Stimulated activated CD4-positive, alpha-beta T cell treated with anti-CD3 and anti-CD28 coated beads, TNF-alpha, amount 100 ng/mL, for 1 hour (primary cell): ENCODE measurements at places on chromosomes 13 and 19.

- no peak for DNase-seq
Measured at GRCh38 chr13:77883328-77883727, 35.3 kb downstream of the EDNRB start.

GRCh38 chr13:96898212-96898611, 96.1 kb downstream of the OXGR1 start:
- DNase-seq, result no peak

GRCh38 chr13:70604448-70604847, 496.2 kb upstream of the KLHL1 start:
- no peak for DNase-seq

DNA sequence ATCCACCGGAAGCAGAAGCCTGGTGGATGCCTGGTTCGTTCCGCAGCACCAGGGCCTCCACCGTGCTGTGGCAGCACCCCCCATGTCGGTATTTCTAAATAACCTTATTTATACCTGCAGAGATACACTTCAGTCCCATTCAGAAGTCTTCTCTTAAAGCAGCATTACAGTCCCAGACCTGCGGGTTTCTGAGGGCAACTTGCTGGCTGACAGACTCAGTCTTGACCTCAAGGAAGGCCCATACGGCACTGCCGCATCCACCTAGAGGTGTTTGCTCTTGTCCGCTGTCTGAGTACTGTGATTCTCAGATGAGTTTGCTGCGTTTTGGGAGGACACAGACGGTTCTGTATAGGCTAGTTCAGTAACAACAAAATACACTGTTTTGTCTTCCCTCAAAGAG, 16.9 kb upstream of the TEX29 start:
- no peak for DNase-seq

GRCh38 chr13:56886398-56886797, 254.3 kb upstream of the PRR20A start:
- DNase-seq, result no peak

DNA sequence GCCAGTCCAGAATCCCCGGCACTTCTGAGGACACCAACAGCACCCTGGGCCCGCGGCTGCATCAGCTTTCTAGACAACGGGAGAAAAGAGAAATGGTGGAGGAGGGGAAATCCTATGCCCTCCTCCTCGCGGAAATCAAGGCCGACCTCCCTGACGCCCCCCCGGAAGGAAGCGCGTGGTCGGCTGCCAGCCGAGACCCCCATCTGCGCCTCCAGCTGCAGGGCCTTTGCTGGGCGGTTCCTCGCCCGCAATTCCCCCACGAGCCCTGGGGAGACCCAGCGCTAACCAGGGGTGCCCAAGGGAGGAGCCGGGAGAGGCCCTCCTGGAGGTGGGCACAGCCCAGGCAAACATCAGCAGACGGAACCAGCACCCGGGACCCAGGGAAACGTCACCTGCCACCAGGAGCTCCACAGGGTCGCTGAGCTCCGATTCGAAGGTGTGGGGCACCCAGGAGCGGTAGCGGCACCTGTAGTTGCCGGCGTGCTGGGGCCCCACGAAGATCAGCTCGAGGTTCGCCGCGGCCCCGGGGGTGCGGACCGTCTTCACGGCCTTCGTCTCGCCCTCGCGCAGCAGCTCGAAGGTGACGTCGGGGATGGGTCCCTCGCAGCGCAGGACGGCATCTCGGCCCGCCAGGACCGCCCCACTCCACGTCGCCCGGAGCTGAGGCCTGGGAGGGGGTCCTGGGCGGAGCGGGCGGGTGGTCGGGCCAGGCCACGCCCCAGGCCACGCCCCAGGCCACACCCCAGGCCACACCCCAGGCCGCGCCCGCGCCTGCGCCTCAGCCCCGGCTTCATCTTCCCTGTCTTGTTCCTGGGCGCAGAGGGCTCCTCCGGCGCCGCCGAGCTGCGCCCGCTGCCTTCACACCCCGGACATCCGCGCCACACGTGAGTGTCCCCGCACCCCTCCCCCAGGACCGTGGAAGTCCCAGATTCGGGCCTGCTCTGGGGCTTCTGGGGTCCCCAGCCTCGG, 6.0 kb downstream of the A1BG start:
- DNase-seq, result peak; percentile 47

- DNase-seq, result no peak
Measured at GRCh38 chr13:94813920-94814475, 101.7 kb upstream of the SOX21 start.

- DNase-seq, result no peak
Measured at GRCh38 chr13:23751195-23751594, 138.0 kb downstream of the MIPEP start.

DNA sequence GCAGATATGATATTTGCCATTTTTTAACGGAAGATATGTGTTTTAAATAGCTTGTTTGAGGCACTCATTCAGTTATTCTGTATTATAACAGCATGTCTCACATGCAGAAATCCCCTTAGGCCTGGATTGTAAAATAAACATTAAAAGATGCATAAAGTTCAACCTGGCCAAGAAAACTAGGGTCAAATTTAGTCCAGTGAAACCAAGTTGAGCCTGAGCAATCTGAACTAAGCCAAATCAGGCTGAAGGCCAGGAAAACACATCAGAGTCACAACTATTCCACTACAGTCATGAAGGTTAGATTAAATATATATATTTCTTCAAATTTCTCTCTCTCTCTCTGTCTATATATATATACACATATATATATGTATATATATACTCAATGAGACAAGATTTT, 504.8 kb downstream of the SLITRK1 start:
- DNase-seq, result no peak

DNA sequence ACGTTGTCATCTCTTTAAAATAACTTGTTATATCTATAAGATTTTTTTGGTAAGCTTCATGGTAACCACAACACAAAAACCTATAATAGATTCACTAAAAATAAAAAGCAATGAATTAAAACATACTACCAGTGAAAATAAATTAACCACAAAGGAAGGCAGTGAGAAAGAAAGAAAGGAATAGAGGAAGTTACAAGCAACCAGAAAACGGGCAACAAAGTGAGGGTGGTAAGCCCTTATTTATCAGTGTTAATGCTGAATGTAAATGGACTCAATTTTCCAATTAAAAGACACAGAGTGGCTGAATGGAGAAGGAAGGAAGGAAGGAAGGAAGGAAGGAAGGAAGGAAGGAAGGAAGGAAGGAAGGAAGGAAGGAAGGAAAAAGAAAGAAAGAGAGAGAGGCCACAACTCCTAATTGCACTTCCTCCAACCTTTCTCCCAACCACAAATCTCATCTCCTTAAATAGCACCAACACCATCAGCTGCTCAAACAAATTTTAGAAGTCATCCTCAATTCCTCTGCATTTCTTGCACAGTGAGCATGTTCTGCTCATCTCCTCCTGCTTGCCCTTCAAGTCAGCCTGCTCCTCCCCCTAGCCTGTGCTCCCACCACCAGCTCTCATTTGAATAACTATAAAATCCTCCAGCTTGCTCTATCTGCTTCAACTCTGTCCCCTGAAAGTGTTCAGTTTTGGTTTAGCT, 48.6 kb downstream of the CCNA1 start:
- no peak for DNase-seq

DNA sequence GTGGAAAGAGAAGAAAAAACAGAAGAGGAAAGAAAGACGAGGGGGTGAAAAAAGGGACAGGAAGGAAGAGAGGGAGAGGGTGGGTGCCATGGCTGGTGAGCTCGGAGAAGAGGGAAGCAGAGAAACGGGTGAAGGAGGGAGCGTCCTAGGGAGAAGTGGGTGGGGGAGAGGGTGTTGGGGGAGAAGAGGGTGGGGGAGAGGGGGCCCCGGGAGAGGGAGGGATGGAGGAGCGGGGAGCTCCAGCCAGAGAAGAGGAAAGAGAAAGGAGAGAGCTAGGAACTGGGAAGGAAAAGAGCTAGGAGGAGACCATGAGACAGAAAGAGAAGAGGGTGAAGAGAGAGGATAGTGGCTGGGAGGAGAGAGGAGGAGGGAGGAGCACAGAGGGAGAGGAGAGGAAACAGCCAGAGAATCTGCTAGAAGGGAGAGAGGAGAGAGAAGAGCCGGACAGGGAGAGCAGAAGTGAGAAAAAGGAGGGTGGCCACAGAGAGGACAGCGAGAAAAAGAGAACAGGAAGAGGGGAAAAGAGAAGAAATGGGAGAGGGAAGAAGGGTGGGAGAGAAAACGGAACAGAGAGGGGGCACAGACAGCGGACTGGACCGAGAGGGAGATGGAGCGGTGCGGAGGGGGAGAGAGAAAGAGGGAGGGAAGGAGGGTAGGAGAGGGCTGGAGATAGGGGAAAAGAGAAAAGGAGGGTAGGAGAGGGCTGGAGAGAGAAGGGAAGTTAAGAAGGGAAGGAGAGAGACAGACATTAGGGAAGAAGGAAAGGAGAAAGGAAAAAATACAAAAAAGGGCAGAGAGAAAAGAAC, 11.9 kb upstream of the GARIN5A start:
- DNase-seq, result no peak

- DNase-seq, result no peak
Measured at GRCh38 chr19:5934774-5935472, 20.9 kb downstream of the CAPS start.

- DNase-seq, result no peak
Measured at GRCh38 chr19:2044709-2045500, 6.1 kb downstream of the MKNK2 start.

DNA sequence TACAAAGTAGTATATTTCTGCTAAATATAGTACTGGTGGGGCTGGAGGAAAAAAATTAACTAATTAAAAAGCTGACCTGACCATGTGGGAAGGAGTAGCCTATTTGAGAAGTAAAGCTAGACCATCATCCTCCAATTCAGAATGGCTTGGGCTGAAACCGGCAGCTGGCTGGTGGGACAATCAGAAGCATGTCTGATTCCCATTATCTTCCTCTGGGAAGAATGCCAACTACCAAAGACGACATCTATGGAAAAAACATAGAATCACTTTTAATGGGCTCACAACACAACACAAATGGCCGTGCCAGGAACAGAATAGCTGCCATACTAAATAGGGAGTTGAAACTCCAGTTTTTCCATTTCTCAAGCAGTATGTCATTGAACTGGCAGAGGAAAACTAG, 120.4 kb upstream of the FREM2 start:
- DNase-seq, result no peak

DNA sequence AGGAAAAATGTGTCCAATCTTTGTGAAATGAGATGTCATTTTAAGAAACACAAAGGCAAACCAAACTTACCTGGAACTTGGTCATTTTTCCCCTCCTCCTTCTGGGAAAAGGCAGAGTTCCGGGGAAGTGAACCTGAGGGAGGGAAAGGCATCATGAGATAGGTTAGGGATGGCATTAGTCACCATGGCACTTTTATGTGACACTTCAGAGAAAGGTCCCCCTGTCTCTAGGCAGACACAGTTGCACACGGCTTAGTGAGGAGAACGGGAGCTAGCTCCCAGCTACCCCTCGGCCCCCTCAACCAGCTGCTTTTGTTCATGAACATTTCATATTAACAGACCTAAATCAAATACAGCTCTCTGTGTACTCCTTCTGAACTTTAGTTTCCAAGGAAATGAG, 1.5 kb downstream of the ZNF235 start:
- DNase-seq, result no peak

DNA sequence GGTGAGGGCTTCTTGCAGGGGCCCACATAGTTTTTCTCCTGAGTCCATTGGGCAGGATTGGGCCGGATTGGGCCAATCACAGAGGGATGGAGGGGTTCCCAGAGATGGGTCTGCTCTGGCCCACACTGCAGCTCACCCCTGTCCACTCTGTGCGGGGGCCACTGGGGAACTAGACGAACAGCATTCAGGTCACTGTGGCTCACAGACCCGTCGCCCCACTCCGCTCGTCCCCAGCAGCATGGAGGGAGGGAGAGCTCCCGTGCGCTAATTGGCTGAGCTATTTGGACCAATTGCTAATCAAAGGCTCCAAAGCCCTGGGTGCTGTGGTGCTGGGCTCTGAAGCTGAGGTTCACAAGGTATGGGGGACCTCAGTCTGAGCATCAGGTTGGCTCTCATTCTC, 11.3 kb downstream of the NACC1 start:
- DNase-seq, result no peak

GRCh38 chr19:38656171-38656981, 8.9 kb downstream of the ACTN4 start:
- DNase-seq, result no peak

DNA sequence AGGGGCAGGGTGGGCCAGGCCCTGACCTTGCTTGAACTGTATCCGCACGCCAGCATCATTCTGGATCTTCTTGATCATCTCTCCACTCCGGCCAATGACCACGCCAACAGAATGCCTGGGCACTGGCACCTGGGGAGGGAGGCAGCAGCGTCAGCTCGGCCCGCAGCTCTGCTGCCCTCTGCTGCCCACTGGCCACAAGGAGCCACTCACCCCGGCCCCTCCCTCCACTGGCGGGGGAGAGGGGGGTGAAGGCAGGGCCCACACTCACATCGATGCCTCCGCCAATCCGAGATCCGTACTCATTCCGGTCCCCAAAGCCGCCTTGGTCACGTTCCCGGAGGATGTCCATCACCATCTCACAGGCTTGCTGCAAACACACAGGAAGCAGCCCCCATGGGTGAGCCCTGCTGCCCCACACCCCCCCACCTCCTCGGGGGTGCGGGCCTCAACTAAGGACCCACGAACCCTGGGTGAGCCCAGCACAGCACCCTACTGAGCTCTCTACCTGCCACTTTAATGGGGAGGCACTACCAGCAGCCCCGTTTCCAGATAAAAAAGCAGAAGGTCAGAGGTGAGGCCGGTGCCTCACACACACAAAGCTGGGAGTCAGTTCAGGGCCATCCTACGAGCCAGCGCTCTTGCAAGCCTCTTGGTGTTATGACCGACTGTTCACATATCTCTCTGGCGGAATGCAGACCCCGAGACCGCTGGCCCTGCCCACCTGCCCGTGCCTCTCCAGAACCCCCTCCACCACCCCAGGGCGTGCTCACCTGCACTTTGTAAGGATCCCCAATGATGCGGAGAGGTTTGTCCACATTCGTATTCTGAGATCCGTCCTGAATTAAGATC, 6.7 kb downstream of the KHSRP start:
- no peak for DNase-seq

GRCh38 chr19:42246922-42247639, 4.7 kb upstream of the GSK3A start:
- DNase-seq, result no peak

DNA sequence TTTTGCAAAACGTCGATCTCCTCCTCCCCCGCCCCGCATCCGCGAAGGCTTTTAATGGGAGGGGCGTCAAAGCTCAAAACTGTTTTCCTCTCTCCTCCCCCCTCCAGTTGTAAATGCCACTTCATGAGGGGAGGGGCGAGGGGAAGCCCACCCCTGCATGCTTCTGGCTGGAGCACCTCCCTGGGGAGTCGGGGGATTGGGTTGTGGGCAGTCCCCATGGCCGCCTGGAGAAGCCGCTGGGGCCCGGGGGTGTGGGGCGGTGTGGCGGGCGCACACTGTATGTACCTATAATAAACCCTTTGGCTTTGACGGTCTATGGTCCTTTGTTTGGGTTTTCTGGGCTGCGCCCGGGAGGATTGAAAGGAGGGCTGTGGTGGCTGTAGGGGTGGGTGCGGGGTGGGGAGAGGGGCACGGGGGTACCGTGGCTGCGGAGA, 505 bp upstream of the SHKBP1 start:
- DNase-seq, result no peak

DNA sequence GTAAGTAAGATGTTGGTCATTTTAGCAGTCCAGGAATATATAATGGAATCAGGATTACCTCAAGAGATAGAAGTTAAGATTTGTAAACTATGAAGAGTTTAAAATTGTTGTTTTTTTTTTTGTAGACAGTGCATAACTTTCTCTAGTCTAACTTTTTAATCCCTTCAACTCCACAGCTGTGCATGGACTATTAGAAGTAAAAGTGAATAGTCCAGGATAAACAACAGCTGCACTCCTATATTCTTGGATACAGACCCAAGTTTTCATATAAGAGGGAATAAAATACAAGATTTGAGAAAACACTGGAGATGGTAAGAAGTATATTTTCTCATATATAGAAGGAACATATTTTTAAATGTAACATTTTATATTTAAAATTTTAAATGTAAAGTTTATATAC, 1509.9 kb downstream of the SLITRK5 start:
- no peak for DNase-seq

- DNase-seq, result no peak
Measured at GRCh38 chr19:10655457-10656312, 1.5 kb downstream of the ILF3 start.
